ENCODE measurements at places on chromosomes 12 and 14.
A peak's percentile ranks its signal among the peaks of the same experiment; 100 is the strongest.

DNA sequence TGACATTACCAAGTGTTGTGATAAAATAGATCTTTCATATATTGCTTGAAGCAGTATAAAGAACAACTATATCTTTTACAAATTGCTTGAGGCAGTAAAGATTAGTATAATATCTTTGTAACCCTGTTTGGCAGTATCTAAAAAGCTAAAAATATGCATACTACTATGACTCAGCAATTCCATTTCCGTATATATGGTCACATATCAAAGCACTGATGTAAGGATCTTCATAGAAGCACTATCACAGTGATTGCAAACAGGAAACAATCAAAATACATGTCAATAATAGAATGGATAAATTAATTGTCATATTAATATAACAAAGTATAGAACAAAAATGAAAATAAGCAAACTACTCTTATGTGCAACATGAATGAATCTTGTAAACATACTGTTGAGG lies 158.4 kb upstream of the IGF1 start:
- no peak for DNase-seq

DNA sequence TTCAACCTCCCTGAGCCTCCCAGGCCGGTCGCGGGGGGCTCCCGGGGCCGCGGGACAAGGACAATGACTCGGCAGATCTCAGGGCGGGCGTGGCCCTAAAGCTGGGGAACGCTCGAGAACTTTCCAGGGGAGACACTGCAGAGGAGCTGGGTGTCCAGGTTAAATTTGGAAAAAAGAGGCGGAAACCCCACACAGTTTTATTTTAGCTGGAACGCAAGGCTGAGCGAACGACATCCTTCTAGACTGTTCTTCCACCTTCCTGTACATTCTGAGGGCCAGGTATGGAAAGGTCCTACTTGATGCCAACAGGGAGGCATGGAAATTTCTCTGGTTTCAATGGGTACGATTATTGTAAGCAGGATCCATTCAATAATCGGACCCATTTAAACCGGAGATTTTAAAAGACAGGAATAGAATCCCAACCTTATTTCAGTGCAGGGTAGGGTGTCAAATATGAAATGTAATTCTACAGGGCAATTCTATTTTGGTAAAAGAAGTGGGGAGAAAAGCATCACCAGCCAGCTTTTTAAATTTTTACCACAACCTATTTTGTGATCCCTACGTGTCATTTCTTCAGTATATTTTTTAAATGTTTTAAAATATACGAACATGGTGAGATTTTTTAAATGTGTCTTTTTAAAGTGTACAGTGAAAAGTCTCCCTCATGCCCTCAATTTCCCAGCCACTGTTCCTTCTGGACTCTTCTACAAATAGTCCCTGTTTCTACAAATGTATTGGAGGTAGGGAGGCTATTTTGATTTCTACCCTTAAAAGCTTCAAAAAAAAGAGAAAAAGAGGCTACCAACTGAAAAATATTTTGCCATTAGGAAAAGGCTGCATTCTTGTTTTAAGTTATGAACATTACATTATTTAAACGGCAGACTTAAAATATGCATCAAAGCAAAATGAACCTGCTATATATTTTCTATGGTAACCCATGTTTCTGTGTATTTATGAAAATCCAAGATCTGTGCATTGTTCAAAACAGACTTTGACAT lies 1.1 kb upstream of the UBC start:
- DNase-seq = peak; percentile 90

GRCh38 chr12:57461276-57461916 lies 1.8 kb downstream of the GLI1 start:
- DNase-seq = no peak

GRCh38 chr12:123397400-123397799 lies 13.5 kb downstream of the KMT5A start:
- no peak for DNase-seq

DNA sequence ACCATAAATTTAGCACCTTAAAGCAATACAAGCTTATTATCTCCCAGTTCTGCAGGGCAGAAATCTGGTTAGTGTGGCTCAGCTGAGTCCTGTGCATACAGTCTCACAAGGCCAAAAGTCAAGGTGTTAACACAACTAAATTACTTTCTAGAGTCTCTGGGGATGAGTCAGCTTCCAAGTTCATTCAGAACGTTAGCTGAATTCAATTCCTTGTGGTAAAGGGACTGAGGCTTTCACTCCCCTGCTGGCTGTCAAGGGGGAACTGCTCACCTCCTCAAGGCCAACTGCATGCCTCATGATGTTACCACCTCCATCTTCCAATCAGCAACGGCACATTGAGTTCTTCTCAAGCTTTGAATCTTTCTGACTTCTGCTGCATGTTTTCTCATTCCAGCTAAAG lies 27.6 kb downstream of the EML5 start:
- DNase-seq = no peak

DNA sequence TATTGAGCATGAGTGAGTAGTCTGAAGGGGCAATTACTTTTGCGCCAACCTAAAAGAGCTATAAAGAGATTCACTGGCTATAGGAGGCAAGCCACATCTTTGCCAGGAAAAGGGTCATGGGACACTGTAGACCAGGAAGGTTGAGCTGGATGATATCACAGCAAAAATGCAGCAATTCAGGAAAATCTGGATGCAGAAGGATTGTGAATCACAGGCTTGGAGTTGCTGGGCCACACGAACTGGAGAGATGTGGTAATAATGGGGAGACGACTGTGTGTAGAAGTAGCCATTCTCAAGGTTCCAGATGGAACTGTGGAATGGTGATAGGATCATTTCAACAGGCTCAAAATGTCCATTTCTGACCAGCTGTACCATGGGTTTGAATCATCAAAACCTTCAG lies 151.4 kb upstream of the DAAM1 start:
- no peak for DNase-seq

DNA sequence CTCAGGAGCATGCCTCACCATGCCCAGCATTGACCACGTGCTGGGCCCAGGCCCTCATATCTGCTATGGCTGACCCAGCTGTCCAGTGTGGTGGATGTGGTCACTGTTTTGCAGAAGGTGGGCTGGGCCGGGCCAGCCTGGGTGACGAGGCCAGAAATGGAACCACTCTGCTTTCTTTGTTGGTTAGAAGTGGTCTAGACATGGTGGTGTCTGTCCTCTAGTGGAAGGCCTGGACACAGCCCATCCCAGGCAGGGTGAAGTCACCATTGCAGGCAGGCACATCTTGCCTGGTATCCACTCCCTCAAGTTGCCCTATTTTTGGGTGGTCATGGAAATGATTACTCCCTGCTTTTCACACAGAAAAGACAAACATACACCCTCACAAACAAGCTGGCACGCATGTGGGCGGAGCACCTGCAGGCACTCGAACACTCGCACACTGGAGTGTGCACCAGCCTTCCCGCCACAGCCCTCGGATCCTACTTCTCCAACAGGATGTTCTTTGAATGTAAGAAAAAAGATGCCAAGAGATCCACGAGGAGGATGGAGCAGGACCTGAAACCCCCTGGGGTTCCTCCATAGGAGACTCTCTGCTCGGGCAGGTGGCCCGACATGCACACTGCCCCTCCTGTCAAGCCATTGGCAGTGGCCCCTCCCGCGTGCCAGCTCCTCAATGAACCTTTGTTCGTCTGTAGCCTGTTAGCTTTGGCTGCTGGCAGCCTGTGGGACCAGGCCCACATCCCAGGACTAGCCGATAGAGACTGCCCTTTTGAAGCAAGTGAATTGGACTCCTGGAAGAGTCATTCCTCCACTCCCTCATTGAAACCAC lies 38.4 kb downstream of the MLXIP start:
- peak; percentile 61 for DNase-seq

Measured in cardiac septum (tissue), 1 donor.